ENCODE measurements at places on chromosomes 13 and 19.

GRCh38 chr19:50562329-50562728, 5.9 kb downstream of the LRRC4B start:
- peak overlapping the region; percentile 3 for H3K27ac ChIP-seq
- H3K27me3 ChIP-seq, result no peaks in the 10 kb centered on the region
- peaks cover 36% of the 10 kb centered on the region for H3K4me1 ChIP-seq
- peaks cover 57% of the 10 kb centered on the region for H3K36me3 ChIP-seq

- no peak for DNase-seq
- no peaks in the 10 kb centered on the region for H3K27me3 ChIP-seq
- no peaks in the 10 kb centered on the region for H3K4me1 ChIP-seq
- no peak overlapping the region for H3K27ac ChIP-seq
- no peak overlapping the region for H3K4me3 ChIP-seq
These were observed 17.1 kb downstream of the NAA16 start for GRCh38 chr13:41327994-41328790.

GRCh38 chr13:94859811-94860210, 147.5 kb upstream of the SOX21 start:
- peaks cover 19% of the 10 kb centered on the region for H3K4me1 ChIP-seq
- no peak overlapping the region for H3K4me3 ChIP-seq
- no peaks in the 10 kb centered on the region for H3K36me3 ChIP-seq
- no peak overlapping the region for H3K27ac ChIP-seq
- no peak for DNase-seq

DNA sequence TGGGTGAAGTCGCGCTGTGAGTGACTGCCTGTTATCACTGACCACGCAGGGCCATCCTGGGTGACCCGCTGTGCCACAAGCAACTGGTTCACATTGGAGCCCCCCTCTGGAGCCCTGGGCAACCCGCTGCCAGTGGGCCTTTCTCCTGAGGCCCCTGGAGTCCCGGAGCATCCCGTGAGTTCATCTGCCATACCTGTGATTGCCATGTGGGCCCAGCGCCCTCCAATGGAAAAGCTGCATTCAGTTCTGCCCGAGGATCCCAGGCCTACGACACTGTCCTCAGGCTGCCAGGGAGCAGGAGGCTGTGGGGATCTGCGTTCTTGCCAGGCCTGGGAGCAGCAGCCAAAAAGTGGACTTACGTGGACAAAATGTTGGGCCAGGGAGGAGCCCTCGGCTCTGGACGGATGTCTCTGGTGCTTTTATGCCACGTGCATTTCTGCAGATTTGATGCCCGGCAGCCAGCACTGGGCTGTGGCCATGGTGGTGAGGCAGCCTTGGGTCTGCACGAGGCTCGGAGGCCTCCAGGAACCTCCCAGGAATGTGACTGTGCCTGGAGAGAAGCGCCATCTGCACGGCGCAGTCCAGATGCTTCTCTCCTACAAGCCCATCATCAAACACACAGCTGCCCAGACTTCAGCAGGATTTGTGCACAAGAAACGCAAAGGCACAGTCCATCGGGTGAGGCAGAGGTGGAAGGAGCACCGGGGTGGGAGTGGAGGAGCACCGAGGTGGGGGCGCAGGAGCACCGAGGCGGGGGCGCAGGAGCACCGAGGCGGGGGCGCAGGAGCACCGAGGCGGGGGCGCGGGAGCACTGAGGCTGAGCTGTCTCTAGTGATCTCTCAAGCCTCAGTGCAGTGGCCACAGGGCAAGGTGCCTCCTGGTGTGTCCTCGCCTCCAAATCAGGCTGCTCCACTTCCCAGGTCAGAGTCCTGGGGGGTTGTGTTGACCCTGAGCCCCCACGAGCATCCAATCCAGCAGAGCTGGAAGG, 44.0 kb downstream of the C13orf46 start:
- no peaks in the 10 kb centered on the region for H3K27me3 ChIP-seq
- H3K4me1 ChIP-seq, result peaks cover under 1% of the 10 kb centered on the region
- no peaks in the 10 kb centered on the region for H3K36me3 ChIP-seq
- H3K27ac ChIP-seq, result no peak overlapping the region
- DNase-seq, result no peak

DNA sequence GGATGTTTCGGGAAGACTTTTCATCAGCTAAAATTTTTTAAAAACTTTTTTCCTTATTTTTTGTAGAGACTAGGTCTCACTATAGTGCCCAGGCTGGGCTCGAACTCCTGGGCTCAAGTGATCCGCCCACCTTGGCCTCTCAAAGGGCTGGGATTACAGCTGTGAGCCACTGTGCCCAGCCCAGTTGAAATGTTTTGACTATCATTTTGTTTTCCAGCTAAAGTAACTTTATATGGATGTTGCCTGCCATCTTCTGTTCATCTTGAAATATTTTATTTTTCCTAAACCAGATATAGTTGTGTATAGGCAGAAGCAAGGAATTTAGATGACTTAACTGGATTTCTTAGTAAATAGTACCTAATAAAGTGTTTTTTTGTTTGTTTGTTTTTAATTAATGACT, 7.0 kb downstream of the CAB39L start:
- H3K27ac ChIP-seq, result no peak overlapping the region
- no peak for DNase-seq
- H3K27me3 ChIP-seq, result no peaks in the 10 kb centered on the region
- H3K36me3 ChIP-seq, result peaks cover 17% of the 10 kb centered on the region
- no peaks in the 10 kb centered on the region for H3K4me1 ChIP-seq
- no peak overlapping the region for H3K4me3 ChIP-seq

- no peak overlapping the region for H3K27ac ChIP-seq
- no peaks in the 10 kb centered on the region for H3K4me1 ChIP-seq
- DNase-seq, result no peak
- H3K27me3 ChIP-seq, result no peaks in the 10 kb centered on the region
These were observed 57.9 kb downstream of the LNX2 start for GRCh38 chr13:27562457-27562856.

GRCh38 chr13:79799059-79799867, 318.3 kb downstream of the NDFIP2 start:
- DNase-seq, result no peak
- H3K36me3 ChIP-seq, result no peaks in the 10 kb centered on the region
- H3K27ac ChIP-seq, result no peak overlapping the region
- H3K4me3 ChIP-seq, result no peak overlapping the region

- no peak overlapping the region for H3K27ac ChIP-seq
- H3K27me3 ChIP-seq, result no peaks in the 10 kb centered on the region
- H3K36me3 ChIP-seq, result no peaks in the 10 kb centered on the region
- no peak for DNase-seq
- H3K4me1 ChIP-seq, result no peaks in the 10 kb centered on the region
- H3K4me3 ChIP-seq, result no peak overlapping the region
These were observed 30.1 kb downstream of the ZNF677 start for GRCh38 chr19:53224606-53225005.

DNA sequence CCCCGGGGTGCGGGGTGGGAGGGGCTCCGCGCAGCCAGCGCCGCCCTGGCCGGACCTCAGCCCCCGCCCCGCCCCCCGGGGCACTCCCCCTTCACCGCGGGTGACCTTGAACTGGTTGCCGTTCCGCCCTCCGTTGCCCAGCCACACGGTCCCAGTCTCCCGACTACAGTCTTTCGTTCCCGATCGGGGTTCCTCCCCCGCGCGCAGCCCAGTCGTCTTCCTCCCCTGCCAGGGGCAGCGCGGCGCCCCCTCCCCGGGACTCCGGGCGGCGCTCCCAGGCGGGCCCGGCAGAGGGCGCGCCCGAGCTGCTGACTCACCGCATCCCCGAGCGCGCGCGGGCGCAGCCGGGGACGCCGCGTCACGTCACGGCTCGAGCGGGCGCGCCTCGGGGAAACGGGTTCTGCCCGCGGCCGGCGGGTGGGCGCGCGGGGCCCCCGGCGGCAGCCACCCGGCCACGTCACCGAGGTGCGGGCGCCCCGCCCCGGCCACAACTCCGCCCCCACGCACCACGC, 459 bp downstream of the MIDN start:
- H3K27ac ChIP-seq, result peak overlapping the region; percentile 95
- H3K4me1 ChIP-seq, result peaks cover 14% of the 10 kb centered on the region
- peak overlapping the region; percentile 95 for H3K4me3 ChIP-seq
- no peak for DNase-seq

- H3K27me3 ChIP-seq, result no peaks in the 10 kb centered on the region
- no peak overlapping the region for H3K27ac ChIP-seq
- DNase-seq, result no peak
- no peaks in the 10 kb centered on the region for H3K4me1 ChIP-seq
- H3K4me3 ChIP-seq, result no peak overlapping the region
These were observed 59.4 kb upstream of the TSHZ3 start for GRCh38 chr19:31408460-31409124.

Data from neuronal stem cell (in vitro differentiated cells).